Mucosa of descending colon (tissue), 3 donors: ENCODE measurements at places on chromosomes 5 and 9.

DNA sequence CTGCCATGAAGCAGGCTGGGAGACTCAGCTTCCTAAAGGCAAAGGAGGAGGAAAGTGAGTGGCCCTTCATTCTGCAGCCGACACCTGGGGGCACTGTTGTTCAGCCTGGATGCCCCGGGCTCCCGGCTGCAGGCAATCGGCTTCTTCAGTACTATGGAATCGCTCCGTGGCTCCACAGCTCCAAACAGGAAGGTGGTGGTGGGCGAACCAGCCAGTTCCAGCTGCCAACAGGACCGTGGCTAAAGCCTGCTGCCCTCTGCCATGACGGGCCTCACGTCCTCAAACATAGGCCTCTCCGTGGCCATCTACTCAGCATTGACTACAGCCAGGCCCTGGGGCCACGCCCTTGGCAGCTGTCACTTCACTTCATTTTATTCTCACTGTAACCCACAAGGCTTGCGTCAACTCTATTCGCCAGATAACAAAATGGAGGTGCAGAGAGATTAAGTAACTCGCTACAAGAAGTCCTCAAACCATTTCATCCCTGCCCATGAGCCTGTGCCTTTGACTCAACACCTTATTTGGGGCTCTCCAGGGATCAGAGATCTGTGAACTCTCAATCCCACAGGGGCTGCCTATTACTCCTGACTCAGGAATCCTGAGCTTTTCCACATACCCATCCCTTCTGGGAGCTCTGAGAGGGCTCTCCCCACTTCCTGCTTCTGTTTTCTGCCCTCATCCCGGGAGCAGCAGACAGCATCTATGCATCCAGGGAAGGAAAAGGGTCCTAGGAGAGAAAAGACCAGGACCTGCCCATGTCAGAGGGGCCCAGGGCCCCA lies 38.0 kb downstream of the PAX5 start:
- peak; percentile 75 for DNase-seq

- no peak for DNase-seq
Observed at GRCh38 chr5:55991768-55992486, 2.8 kb downstream of the IL6ST start.

DNA sequence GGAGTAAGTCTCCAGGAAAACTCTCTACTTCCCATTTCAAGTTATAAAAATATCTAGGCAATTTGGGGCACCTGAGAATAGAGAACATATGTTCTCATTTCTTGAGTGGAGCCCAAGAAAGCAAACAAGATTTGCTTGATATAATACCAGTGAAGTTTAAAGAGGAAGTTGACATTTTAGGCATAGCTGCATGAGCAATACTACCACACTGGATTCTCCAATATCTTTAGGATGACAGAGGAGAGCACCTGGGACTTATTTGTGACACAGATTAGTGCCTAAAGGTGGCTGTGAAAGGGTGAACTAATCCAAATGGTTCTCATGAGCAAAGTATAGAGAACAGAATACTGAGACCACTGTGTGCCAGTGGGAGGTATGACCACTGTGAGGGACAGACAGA lies 423.5 kb upstream of the RIOK2 start:
- DNase-seq, result no peak

GRCh38 chr5:79077680-79078365 lies 8.3 kb downstream of the BHMT2 start:
- no peak for DNase-seq

DNA sequence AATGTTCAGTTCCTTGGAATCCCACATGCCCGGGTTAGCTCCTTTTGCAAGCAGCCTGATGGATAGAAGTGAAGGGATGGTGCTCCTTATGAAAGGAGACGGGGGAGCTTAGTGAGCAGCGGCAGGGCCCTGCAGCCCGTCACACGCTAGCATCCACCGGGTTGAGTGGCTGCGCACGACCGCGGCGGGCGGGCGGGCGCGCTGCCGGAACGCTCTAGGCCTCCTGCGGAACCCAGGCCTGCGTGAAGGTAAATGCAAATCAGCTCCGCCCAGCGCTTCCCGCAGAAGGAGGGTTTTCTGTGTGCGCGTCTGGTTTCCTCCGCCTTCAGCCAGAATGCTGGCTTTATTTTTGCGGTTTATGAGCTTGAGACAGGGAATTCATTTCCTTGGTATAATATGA lies 19.8 kb downstream of the IL12B start:
- peak; percentile 59 for DNase-seq

DNA sequence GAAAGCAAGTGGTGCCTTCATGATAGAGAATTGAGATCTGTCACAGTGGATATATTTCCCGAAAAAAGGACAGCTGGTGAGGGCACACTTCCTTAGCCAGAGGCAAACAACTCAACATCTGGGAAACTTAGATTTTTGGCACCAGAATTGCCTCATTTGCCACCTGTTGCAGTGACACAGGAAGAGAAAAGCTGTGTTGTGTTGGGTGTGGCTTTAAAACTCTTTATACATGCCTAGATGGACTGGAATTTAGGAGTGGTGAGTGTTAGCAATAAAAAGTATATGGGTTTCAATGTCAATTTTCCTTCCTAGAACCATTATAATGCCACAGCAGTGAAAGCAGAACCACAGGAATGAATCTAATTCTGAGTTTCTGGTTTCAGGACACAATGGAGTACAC lies 62.6 kb upstream of the CEMIP2 start:
- no peak for DNase-seq

GRCh38 chr9:35859990-35860339 lies 10.2 kb downstream of the OR13J1 start:
- DNase-seq, result no peak

DNA sequence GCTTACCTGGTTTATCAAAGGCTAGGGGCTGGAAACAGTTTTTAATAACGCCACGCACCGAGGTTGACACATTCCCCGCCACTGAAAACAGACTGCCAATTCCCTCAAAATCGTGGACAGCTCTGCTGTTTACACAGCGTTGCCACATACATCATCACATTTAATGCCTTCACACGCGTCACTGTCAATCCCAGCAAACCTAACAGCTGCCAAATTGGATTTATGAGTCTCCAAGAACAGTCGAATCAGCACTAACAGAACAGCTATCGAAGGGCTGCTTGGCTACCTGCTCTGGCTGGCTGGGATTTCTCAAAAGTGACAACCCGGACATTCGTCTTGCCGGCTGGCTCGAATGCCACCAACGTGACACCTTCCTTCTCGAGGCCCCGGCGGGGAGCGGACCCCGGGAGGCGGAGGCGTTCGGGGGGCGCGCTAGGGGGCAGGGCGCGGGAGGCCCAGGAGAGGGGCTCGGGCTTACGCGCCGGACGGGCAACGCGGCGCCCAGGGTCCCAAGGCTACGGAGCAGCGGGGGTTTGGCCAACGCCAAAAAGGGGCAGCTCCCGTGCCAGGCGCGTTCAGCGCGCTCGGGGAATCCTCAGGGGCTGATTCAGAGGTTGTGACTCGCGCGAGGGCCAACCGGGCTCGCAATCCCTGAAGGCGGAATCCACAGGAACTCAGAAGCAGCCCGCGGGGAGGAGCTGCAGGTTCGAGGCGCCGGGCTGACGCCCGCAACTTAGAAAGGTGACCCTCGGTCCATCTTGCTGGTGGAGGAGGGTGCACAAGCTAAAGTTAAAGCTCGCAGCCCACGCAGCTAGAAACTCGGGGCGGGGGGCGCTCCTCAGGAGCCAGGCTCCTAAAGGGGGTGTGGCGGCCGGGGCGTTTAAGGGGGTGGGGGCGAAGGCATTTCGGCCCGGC lies 1.2 kb downstream of the CDC14B start:
- peak; percentile 64 for DNase-seq

DNA sequence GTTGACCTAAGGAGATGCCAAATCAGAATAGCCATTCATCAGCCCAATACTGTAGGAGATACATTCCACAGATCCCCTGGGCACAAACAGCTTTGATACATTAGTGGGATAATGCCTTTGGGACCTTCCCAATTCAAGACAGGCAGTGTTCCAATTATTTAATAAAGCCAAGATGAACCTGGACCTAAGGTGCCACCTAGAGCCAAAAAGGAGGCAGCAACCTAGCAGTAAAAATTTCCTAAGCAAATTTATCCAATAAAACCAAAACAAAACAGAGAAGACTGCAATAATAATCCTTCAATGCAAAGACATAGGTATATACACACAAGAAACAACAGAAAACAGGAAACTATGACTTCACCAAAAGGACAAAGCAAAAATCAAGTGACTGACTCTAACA lies 253.0 kb downstream of the HINT1 start:
- no peak for DNase-seq

DNA sequence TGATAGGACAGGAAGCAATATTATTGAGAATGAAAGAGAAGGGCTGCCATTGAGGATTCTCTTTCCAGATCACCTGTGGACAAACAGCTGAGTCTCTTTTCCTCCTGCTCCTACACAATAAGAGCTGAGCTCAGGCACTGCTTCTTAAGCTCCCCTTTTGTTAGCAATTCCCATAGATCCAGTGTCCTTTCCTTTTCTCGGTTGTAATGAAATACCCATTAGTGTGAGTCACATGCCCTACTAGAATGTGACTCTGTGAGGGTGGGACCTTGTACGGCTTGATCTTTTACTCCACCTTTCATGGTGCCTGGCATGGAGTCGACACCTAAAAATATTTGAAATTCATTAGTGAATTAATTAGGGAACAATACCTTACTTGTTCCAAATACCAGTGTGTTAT lies 269.2 kb downstream of the NR3C1 start:
- DNase-seq, result no peak

GRCh38 chr9:75866273-75866871 lies 24.1 kb upstream of the PCSK5 start:
- peak; percentile 86 for DNase-seq

GRCh38 chr5:93126634-93127033 lies 454.4 kb downstream of the NR2F1-AS1 start:
- no peak for DNase-seq

GRCh38 chr9:84297162-84297821 lies 43.3 kb downstream of the SLC28A3 start:
- no peak for DNase-seq

- no peak for DNase-seq
Observed at GRCh38 chr5:149801307-149801990, 71.3 kb downstream of the PPARGC1B start.

GRCh38 chr5:156473269-156473908 lies 146.4 kb downstream of the SGCD start:
- DNase-seq, result no peak
